Kidney glomerular epithelial cell (primary cell): ENCODE measurements at places on chromosomes 11 and 22.

- DNase-seq, result no peak
These were observed 23.2 kb downstream of the GAL start for GRCh38 chr11:68707527-68707926.

DNA sequence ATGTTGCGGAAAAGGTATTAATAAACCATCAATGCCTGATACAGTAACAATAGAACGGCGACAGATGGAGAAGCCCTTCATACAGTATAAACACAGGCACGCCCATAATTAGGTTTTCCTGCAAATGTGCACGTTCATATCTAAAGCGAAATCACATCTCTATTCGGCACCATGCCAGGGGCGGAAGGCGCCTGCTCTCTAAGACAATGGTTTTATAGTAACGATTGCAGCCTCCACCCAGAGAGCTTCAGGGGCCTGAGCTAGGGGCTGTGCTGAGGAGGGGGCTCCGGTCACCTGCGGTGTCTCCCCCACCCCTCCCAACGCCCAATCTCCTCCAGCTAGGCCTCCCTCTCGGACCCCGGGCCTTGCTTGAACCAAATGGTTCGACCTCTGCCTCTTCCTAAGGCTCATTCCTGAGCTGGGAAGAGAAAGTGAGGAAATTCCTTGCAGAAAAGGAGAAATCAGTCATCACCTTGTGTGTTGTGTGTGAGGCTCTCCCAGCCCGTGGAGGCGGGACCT is 9.6 kb downstream of the KRTAP5-5 start:
- DNase-seq, result no peak

DNA sequence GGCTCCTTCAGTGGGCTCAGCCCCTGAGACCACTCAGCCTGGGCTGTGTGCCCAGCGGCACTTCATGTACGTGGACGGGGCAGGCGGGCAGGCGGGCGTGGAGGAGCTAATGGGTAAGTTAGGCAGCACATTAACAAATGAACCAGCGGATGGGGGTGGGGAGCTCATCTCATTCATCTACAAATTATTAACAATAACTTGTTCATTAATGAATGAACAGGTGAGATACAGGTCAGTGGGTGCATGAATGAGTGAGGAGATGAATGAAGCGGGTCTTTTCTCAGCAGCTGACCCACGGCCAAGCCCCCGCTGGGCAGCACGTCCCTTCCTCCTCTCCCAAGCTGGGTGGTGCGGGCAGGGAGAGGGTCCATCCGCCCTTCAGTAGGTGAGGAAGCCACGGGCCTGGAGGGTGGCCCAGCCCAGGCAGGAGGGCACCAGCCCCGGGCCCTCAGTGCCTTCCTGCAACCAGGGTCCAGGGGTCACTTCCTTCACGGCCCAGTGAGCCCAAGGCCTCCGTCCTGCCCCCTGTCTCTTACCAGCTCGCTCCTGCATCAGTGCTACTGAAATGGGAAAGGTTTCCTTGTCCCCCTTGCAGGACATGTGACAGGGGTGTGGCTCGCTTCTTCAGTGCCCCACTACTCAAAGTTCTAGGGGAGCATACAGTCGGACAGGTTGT is 60.5 kb upstream of the KCNQ1OT1 start:
- DNase-seq, result peak; percentile 55

- no peak for DNase-seq
These were observed 39.5 kb downstream of the XRRA1 start for GRCh38 chr11:74909385-74909784.

DNA sequence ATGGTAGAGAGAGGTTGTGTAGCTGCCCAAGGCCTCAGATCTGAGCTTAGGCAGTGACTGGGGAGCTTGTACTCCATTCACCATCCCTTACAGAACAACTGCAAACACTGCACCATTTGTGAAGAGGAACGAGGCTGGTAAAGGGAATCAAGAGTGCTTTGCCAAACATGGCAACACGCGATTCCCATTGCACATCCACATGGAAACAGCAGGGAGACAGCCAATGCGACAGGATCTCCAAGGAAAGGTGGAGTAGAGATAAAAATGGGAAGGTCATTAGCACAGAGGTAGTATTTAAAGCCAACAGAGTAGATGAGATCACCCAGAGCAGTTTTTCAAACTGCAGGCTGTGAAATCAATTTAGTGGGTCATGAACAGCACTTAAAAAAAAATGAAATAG is 42.0 kb downstream of the TCF20 start:
- no peak for DNase-seq

DNA sequence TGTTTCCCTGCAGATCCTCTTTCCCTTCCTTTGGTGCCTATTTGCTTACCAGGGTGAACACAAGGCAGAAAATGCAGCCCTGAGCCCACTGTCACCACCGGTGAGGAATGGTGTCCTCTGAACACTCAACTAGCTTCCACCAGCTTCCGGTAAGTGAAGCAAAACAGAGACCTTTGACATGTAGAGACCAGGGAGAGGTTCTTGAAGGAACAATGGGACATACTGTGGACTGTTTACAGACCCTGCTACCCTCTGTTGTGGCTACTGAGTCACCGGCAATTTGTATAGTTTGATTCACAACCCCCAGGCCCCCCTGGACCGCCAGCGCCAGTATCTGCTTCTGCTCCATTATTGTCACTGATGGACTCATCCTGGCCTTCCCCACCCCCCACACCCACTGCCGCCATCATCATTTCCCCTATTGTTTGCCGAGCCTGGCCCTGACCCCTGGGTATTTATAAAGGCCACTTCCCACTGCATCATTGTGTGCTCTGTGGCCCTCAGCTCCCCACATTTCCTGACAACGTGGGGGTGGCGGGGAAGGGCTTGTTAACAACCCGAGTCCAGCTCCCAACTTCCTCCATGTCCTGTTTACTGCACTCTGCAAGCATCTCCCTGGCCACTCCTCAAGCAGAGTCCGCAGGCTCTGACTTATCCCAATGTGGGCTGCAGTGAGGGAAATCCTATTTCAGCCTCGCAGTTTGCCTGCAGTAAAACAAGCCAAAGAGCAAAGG is 252.9 kb downstream of the ETS1 start:
- DNase-seq, result no peak

DNA sequence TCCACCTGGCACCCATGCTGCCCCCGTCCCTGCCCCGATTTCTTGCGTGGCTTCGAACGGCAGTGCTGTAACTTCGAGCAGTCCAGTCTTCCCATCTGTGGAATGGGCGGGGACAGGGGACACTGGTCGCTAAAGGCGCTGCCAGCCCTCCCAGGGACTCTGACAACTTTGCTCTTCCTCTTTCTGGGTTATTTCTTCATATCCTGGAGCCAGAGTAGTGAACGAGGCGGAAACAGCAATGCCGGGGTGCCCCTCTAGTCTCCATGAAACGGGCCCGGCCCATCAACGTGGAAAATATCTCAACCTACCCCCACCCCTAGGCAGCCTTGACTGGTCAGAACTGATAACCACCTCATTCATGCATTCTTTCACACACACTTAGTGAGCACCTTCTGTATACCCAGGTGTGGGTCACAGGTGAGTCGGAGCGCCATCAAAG is 42.8 kb downstream of the TRIOBP start:
- DNase-seq, result no peak

- DNase-seq, result no peak
These were observed 875.3 kb downstream of the NTM start for GRCh38 chr11:132245403-132246385.

GRCh38 chr11:102120437-102120973 is 10.3 kb downstream of the YAP1 start:
- no peak for DNase-seq

DNA sequence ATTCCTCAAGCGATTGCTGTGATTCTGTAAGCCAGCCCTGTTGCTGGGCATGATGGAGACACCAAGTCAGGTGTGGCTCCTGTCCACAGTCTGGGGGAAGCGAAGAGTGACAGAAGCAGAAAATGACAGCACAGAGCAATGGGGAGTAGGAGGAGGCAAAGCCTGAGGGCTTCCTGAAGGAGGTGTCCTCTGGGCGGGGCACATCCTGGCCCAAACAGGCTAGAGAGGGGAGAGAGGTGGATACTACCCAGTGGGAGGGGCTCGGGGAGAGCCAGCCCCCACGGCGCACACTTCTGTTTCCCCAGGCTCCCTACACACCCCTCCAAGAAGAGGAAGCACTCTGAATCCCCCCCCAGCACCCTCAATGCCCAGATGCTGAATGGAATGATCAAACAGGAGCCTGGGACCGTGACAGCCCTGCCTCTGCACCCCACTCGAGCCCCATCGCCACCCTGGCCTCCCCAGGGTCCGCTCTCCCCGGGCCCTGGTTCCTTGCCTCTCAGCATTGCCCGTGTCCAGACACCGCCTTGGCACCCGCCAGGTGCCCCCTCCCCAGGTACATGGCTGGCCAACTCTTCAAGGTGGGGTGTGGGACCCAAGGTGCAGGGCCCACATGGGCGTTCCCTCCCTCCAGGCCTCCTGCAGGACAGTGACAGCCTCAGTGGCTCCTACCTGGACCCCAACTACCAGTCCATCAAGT is 18.9 kb downstream of the MYRF start:
- DNase-seq, result no peak

- DNase-seq, result no peak
These were observed 143.0 kb downstream of the DBX1 start for GRCh38 chr11:20017320-20017719.

DNA sequence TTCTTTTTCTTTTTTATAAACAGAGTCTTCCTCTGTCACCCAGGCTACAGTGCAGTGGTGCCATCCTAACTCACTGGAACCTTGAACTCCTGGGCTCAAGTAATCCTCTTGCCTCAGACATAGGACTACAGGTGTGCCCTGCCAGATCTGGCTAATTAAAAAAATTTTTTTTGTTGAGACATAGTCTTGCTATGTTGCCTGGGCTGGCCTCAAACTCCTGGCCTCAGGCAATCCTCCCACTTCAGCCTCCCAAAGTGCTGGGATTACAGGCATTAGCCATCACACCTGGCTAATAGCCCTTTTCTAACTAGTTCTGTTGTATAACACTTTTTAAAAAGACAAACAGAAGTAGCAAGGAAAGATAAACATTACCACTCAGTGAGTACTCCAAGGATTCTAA is 57.4 kb downstream of the CSTF3 start:
- no peak for DNase-seq

DNA sequence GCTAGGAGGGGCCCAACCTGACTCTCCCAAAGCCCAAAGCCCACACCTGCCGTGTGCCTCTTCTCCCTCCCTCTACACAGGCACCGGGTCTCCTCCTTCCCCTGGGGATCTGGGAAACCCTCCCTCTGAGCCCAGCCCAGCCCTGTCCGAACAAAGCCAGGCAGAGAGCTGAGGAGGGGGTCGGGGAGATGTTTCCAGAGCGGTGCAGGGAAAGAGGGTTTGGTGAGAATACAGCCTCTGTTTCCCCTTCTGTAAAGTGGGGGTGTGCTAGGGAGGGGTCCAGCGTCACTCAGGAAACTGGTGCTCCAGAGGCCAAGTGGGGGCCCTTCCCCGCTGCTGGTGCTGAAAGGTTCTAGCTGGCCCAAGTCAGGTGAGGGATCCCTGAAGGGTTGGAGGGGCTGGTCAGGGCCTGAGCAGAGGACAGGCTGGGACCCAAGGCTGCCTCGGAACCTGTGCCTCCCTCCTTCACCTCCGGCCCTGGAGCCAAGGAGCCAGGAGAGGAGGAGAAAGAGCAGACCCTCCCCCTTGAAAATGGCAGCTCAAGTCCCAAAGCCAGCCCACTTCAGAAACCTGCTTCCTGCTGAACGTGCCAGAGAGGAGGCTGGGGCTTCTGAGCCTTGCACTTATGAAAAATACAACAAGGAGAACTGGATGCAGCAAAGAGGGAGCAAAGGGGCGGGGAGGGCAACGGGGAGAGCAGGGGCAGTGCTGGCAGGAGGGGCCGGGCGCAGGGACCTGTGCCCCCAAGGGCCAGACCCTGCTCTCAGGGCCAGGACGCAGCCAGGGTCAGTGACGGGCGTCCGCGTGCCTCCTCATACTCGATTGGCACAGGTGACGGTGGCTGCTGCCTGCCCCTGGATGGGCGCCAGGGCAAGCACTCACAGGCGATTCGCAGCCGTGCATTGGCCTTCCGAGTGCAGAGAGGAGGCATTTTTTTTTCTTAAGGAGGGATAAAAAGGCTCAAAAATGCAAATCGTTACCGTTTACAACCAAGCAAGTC is 43.2 kb downstream of the MACROD1 start:
- DNase-seq, result no peak

GRCh38 chr11:61899146-61899841 is 7.9 kb upstream of the FADS3 start:
- peak; percentile 48 for DNase-seq

- no peak for DNase-seq
These were observed 84.6 kb downstream of the DBX1 start for GRCh38 chr11:20075627-20076026.

DNA sequence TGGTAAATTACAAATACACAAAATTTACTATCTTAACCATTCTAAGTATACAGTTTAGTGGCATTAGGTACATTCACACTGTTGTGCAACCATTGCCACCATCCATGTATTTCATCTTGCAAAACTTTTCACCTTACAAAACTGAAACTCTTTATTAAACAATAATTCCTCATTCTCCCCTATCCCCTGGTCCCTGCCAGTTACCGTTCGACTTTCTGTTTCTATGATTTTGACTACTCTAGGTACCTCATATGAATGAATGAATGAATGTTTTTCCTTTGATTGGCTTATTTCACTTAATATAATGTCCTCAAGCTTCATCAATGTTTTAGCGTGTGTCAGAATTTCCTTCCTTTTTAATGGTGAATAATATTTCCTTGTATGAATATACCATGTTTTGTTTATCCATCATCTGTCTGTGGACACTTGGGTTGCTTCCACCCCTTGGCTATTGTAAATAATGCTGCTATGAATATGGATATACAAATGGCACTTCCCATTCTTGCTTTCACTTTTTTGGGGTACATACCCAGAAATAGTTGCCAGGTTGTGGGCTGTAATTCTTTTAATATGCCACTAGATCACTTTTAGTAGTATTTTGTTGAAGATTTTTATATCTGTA is 93.0 kb downstream of the UVRAG start:
- no peak for DNase-seq

DNA sequence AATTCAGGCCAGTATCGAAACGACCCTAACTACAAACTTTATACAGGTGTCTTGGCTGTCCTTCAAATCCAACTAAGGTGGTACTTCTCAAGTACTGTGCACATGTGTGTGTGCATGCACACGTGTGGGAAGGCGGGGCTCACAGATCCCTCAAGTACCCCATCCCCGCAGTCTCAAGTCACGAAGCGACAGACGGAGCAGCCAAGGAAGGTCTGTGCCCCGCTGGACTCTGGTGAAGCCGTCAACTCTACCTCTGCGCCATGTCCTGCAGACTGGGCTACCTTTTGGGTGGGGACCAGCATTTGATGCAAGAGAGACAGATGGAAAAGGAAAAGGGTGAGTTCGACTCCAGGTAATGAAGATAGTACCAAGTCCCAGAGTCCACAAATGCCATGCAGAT is 169.0 kb downstream of the CRYBB2 start:
- no peak for DNase-seq

- peak; percentile 94 for DNase-seq
These were observed 842 bp downstream of the HEPACAM start for GRCh38 chr11:124934862-124935547.

- no peak for DNase-seq
These were observed 63.7 kb upstream of the SESN3 start for GRCh38 chr11:95294701-95295100.
